Psoas muscle (tissue), 8 donors: ENCODE measurements at places on chromosomes 16 and 17. TPM values are rescaled to one million over a fixed set of nuclear protein-coding genes. Genes with fewer than 3 reads are reported as not detected.
A peak's percentile ranks its signal among the peaks of the same experiment; 100 is the strongest.

DNA sequence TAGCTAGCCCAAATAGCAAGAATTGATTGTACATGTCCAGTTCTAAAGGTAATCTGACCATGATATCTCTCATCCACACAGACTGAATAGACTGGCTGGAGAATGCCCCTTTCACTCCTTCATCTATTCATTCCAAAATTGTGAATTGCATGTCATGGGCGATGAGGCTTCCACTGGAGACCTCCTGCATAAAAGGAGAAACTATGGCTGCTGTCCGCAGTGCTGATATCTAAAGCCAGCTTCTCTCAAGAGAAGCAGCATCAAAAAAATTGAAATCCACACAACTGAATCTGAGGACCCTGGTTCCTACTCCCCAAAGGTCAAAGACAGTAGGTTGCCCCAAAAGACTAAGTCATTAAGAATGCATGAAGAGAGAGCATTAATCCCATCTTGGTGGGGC, 7.9 kb upstream of the SCNN1G start:
- no peak for DNase-seq

DNA sequence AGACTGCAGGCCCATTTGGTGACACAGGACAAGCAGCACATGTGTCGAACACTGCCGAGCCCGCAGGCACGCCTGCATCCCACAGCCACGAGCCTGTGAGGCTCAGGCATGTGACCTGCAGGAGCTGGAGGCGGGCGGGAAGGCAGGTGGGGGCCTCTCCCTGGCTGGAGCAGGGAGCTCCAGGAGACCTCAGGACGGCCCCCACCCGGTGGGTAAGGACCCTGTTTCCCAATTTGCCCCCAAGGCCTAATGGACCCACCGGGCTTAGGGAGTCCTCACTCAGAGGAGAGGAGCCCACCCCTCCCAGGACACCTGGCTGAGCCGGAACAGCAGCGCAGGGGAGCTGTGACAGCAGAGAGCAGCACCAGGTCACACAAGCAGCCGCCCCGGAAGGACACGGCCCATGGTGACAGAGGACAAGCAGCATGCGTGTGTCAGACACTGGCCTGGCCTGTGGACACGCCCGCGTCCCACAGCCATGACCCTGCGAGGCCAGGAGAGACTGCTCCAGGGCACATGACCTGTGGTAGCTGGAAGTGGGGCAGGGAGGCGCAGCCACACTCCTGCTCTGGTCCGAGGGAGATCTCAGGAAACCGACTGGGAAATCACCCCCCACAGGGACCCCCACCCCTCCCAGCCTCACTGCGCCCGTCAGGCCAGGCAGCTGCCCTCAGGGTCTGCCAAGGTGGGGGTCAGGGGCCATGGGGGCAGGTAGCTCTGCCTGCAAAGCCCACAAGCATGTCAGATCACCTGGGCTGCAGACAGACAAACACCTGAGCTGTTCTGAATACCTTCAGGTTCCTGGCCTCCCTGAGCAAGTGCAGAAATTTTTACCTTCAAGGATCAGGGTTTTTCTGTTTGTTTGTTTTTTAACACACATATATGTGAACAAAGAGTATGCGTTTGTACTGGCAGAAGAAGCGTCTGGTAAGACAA, 2.4 kb downstream of the SPSB3 start:
- peak; percentile 63 for DNase-seq

- no peak for DNase-seq
These were observed 105.8 kb downstream of the ADCY9 start for GRCh38 chr16:4010225-4011158.

DNA sequence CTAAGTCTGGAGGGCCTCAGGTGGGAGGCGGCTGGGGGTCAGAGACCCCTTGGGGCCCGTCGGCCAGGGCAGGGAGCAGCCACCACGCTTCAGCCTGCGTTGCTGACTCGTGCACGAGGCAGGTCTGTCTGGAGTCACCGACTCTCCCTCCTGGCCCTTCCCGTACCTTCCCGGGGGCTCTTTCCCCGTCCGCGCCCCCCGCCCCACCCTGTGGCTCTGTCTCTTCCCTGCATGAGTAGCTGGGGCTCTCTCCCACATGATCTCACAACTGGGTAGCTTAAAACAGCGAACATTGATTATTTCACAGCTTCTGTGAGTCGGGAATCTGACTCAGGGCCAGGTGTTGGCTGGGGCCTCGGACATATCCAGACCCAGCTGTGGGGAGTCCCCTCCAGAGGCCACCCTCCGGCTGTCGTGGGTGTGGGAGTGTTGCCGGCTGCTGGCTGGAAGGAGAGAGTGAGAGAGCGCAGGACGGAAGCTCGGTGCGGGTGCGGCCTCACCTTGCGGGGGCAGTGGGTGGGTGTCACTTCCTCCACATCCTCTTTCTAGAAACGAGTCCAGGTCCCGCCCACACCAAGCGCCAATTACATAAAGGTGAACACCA, 17.3 kb downstream of the BAHCC1 start:
- peak; percentile 75 for DNase-seq

DNA sequence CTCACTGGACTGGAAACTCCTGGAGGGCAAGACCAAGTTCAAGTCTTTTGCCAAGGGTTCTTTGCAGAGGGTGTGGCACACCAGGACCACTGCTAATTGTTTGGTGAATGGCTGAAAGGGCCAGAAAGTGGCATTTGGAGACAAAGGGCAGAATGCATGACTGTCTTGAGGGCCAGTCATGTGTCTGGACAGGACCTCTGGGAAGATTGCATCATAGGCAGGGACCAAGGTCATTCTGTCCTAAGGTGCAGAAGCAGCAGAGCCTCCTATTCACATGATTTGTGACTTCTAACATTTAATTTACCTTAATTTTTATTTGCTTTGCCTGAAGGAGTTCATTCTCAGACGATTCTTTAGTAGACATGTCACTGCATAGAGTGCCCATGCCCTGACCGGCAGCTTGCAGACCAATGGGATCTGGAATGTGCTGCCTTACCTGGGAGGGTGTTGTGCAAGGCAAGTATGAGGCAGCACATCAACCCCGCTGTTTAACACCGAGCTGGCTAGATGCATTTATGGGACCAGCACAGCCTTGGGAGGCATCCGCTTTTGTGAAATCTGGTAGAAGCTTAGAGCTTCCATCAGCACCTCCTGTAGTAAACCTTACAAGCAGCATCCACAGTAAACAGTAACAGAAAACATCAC, 62.3 kb upstream of the MAF start:
- DNase-seq: no peak

Gene SNTB2
- polyA plus RNA-seq: 6.5 TPM

Gene METTL22
- polyA plus RNA-seq: 75.6 TPM
